Thoracic aorta (tissue), 2 donors: ENCODE measurements at places on chromosomes 5 and 9.

GRCh38 chr9:94623253-94623652, 16.1 kb downstream of the FBP1 start:
- no peak overlapping the region for H3K4me3 ChIP-seq
- no peak for DNase-seq
- peaks cover 3% of the 10 kb centered on the region for H3K4me1 ChIP-seq
- H3K36me3 ChIP-seq = no peaks in the 10 kb centered on the region

DNA sequence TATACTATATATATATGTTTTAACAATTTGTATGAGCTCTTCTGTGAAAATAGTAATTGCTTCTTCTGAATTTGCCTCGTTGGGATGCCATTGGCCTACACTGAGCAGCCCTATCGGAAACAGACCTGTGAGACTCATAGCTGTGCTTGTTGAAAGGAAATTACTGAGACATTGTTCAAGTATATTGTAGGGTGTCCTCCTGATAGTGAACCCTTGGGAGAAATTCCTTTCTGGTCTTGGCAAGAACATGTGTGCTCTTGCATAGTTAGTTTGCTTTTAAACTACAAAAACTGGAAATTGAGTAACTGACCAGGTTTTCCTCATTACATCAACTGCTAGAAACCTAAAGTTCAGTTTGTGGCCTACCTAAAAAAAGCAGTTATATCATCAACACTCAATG, 160.9 kb downstream of the LURAP1L start:
- H3K27me3 ChIP-seq = no peaks in the 10 kb centered on the region
- peak overlapping the region; percentile 7 for H3K27ac ChIP-seq
- no peaks in the 10 kb centered on the region for H3K36me3 ChIP-seq
- peaks cover 11% of the 10 kb centered on the region for H3K4me1 ChIP-seq

DNA sequence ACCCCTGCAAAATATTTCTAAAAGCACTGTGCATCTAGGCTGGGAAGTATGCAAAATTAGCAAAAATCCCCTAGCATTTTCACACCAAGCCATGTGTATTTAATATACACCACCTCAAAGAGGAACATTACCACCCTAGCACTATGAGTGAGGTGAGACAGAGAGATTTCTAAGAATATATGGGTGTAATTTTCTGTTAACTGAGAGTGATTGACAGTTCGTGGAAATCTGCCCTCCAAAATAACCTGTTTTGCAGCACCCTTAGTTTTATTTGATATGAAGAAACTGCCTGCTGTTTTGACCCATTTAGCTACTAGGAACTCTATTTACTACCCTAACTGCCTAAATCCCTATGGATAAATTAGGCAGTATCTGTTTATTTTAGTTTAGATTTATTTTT, 64.2 kb upstream of the CDKN2B start:
- H3K27me3 ChIP-seq = no peaks in the 10 kb centered on the region
- H3K4me3 ChIP-seq = no peak overlapping the region
- H3K4me1 ChIP-seq = no peaks in the 10 kb centered on the region
- DNase-seq = no peak
- H3K36me3 ChIP-seq = no peaks in the 10 kb centered on the region
- H3K27ac ChIP-seq = no peak overlapping the region

DNA sequence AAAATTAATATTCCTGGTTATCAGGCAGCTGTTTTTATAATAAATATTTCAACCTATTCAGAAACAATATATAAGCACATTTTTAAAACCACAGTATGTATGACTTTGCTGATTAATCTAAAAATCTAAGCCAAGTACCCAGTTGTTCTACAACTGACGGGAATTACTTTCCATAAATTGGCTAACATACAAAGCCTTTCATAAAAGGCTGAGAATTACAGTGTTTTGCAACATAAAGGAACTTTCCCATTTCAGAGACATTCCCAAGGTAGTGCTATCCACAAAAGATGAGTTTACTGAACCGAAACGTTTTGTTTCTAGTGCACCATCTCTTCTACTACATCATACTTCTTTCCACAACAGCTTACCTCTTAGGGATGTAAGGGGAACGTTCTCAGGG, 7.2 kb downstream of the RNF145 start:
- H3K36me3 ChIP-seq = no peaks in the 10 kb centered on the region
- no peak for DNase-seq
- H3K4me1 ChIP-seq = peaks cover 48% of the 10 kb centered on the region
- H3K4me3 ChIP-seq = no peak overlapping the region

DNA sequence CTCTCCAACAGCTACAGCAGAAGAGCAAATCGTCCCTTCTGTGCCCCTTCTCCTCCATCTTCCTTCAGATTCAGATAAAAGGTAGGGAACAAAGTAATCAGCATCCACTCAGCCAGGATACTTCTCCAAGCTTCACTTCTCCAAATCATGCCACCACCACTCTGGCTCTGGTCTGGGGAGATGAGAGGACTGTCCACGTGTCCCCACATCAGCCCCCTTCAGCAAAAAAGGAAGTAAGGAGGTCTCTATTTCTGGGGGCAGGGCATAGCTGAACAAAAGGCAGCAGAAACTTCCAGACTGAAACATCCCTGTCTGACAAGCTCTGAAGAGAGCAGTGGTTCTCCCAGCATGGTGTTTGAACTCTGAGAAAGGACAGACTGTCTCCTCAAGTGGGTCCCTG, 116.9 kb downstream of the C5orf15 start:
- no peak for DNase-seq
- H3K27me3 ChIP-seq = no peaks in the 10 kb centered on the region
- no peak overlapping the region for H3K4me3 ChIP-seq
- no peaks in the 10 kb centered on the region for H3K36me3 ChIP-seq

- H3K27me3 ChIP-seq = no peaks in the 10 kb centered on the region
- H3K4me3 ChIP-seq = no peak overlapping the region
- H3K36me3 ChIP-seq = no peaks in the 10 kb centered on the region
- no peak overlapping the region for H3K27ac ChIP-seq
- no peaks in the 10 kb centered on the region for H3K4me1 ChIP-seq
These were observed 21.4 kb upstream of the FLT4 start for GRCh38 chr5:180670586-180671359.

DNA sequence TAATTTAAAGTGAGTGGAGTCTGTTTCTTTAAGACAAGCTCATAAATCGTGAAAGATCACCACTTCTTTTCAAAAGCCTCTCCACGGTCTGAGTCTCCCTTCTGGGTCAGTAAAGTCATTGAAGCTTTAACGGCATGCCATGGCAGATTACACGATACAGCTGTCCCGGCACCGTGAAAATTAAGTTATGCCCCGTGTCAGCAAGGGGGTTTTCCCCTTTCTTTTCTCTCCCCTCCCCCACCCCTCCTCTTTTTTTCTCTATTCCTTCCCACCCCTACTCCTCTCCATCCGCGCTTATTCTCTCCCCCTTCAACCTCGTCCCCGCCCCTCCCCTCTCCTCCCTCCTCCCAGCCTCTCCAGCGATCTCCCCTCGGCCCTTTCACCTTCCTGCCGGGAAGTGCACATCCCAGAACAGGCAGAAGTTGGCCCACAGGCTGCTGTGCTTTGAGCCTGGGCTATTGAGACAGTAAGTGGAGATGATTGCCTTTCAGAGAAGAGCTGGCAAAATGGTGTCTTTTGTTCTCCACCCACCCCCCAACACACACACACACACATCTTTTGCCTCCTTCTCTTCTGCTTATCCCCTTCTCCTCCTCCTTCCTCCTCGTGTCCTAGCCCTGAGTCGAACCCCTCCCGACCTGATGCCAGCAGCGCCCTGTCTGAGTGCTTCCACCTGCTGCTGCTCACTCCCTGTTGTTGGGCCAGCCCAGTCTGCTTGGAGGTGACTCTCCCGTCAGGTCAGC, 44.1 kb downstream of the GAS1 start:
- H3K36me3 ChIP-seq = no peaks in the 10 kb centered on the region
- no peak overlapping the region for H3K27ac ChIP-seq
- H3K4me3 ChIP-seq = peak overlapping the region; percentile 47

DNA sequence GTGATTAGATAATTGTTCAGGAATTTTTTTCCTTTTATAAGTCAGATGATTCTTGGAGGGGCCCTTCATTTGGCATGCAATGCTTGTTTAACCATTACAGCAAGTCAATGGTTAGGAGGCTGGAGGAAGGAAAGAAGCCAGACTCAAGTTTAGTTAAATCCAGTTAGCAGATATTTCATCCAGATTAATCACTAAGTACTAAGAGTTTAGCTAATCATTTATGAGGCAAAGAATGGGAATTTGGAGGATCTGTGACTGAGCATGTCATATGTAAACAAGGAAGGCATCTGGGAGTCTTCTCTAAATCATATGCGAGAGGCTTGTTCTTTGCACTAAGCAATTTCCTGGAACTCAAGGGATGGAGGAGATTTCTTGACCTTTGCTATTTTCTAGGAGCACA, 145.3 kb upstream of the SGCD start:
- no peaks in the 10 kb centered on the region for H3K4me1 ChIP-seq
- no peak overlapping the region for H3K27ac ChIP-seq
- no peaks in the 10 kb centered on the region for H3K27me3 ChIP-seq
- no peak overlapping the region for H3K4me3 ChIP-seq
- DNase-seq = no peak

GRCh38 chr5:100472091-100472490, 63.1 kb upstream of the FAM174A start:
- no peaks in the 10 kb centered on the region for H3K4me1 ChIP-seq
- H3K27ac ChIP-seq = no peak overlapping the region
- H3K36me3 ChIP-seq = no peaks in the 10 kb centered on the region
- H3K4me3 ChIP-seq = no peak overlapping the region
- no peak for DNase-seq

- H3K4me3 ChIP-seq = no peak overlapping the region
- no peaks in the 10 kb centered on the region for H3K36me3 ChIP-seq
- no peak for DNase-seq
- no peak overlapping the region for H3K27ac ChIP-seq
- H3K4me1 ChIP-seq = peaks cover 20% of the 10 kb centered on the region
These were observed 55.5 kb downstream of the NIPBL start for GRCh38 chr5:36932056-36932455.

- no peaks in the 10 kb centered on the region for H3K27me3 ChIP-seq
- peak overlapping the region; percentile 86 for H3K4me3 ChIP-seq
- H3K27ac ChIP-seq = peak overlapping the region; percentile 94
- no peaks in the 10 kb centered on the region for H3K36me3 ChIP-seq
- DNase-seq = peak; percentile 36
These were observed 1.2 kb downstream of the LOX start for GRCh38 chr5:122076669-122077365.

DNA sequence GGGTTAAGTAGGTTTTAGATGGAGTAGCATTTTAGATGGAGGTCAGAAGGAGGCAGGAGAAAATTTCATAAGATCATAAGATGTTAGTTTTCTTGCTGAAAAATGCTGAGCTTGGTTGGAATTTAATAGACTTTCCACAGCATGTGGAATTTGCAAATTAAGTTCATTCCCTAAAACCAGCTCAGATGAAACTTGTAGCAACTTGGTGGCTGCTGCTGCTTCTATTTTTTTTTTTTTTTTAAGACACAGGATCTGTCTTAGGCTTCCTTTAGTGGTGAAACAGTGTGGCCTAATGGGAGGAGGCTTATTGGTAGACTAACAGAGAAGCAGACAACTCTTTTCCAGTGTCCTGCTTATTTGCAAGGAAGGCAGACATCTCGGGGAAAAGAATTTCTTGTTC, 154.5 kb downstream of the AOPEP start:
- no peaks in the 10 kb centered on the region for H3K36me3 ChIP-seq
- H3K4me1 ChIP-seq = peaks cover 79% of the 10 kb centered on the region
- H3K27me3 ChIP-seq = no peaks in the 10 kb centered on the region
- no peak for DNase-seq
- no peak overlapping the region for H3K4me3 ChIP-seq

GRCh38 chr5:172740428-172741205, 30.4 kb downstream of the DUSP1 start:
- H3K27me3 ChIP-seq = no peaks in the 10 kb centered on the region
- peaks cover 22% of the 10 kb centered on the region for H3K4me1 ChIP-seq
- H3K36me3 ChIP-seq = no peaks in the 10 kb centered on the region
- H3K4me3 ChIP-seq = peak overlapping the region; percentile 36
- DNase-seq = peak; percentile 82
- H3K27ac ChIP-seq = peak overlapping the region; percentile 97

GRCh38 chr9:13278023-13278367, 1.5 kb downstream of the MPDZ start:
- no peaks in the 10 kb centered on the region for H3K36me3 ChIP-seq
- no peaks in the 10 kb centered on the region for H3K27me3 ChIP-seq
- peak overlapping the region; percentile 91 for H3K27ac ChIP-seq
- no peak for DNase-seq
- peak overlapping the region; percentile 86 for H3K4me3 ChIP-seq

- H3K4me3 ChIP-seq = no peak overlapping the region
- no peaks in the 10 kb centered on the region for H3K36me3 ChIP-seq
These were observed 46.3 kb upstream of the TBC1D9B start for GRCh38 chr5:179953987-179954386.

DNA sequence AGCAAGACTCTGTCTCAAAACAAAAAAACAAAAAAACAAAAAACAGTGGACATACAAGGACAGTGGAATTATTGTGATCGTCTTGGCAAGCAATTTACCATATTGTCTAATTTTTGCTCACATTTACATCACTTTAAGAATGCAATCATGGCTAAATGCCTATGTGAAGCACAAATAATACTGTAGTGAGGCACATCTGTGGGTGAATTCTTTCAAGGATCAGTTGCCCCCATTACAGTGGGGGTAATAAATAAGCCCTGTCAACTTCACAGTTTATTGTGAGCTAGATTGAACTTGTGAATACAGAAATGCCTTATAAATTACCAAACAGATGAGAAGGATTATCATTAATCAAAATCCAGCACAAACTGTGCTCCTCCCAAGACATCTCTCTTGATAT, 150.2 kb upstream of the PAPPA start:
- H3K4me1 ChIP-seq = no peaks in the 10 kb centered on the region
- H3K36me3 ChIP-seq = no peaks in the 10 kb centered on the region
- no peak overlapping the region for H3K27ac ChIP-seq
- no peaks in the 10 kb centered on the region for H3K27me3 ChIP-seq
- no peak overlapping the region for H3K4me3 ChIP-seq

- no peak overlapping the region for H3K27ac ChIP-seq
- no peak overlapping the region for H3K4me3 ChIP-seq
- no peaks in the 10 kb centered on the region for H3K36me3 ChIP-seq
These were observed 333.7 kb upstream of the EDIL3 start for GRCh38 chr5:84718377-84718776.
